Brain microvascular endothelial cell (primary cell): ENCODE measurements at places on chromosomes 7 and 10.

- DNase-seq, result no peak
These were observed 130.1 kb downstream of the TNS3 start for GRCh38 chr7:47451851-47452205.

GRCh38 chr7:78472519-78472918, 673.9 kb downstream of the PHTF2 start:
- no peak for DNase-seq

DNA sequence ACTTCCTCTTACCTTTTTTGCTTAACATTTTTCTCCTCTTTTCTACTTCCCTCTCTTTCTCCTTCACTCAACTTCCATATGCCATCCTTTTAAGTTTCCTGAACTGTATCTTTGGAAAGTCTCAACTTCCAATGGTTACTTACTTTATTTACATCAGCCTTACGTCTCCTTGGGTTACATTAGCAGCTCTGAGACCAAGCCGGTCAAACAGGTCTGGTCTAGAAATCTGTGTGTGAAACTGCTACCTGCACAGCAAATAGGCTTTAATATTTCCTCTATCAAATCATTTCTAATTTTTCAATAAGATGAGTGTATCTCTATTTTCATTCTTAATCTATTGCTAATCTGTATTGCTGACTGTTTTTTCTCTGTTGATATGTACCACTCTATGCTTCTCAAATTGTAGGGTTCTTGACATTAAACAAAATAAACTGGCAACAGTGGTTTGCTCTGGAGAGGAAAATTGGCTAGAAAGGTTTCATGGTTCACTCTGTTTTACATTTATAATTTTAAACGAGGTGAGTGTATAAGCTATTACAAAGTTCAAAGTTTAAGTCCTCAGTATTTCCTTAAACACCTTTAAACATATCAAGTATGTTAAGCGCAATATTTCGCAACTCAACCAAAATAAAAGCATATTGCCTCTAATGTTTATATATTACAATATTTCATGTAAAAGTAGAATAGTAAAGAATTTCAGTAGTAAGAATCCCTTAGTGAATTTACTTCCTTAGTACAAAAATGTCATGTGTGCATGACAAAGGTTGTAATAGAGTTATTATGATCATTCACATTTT, 3.6 kb upstream of the SEMA3C start:
- no peak for DNase-seq

- DNase-seq, result no peak
These were observed 152.1 kb downstream of the ADAM12 start for GRCh38 chr10:126235979-126236851.

DNA sequence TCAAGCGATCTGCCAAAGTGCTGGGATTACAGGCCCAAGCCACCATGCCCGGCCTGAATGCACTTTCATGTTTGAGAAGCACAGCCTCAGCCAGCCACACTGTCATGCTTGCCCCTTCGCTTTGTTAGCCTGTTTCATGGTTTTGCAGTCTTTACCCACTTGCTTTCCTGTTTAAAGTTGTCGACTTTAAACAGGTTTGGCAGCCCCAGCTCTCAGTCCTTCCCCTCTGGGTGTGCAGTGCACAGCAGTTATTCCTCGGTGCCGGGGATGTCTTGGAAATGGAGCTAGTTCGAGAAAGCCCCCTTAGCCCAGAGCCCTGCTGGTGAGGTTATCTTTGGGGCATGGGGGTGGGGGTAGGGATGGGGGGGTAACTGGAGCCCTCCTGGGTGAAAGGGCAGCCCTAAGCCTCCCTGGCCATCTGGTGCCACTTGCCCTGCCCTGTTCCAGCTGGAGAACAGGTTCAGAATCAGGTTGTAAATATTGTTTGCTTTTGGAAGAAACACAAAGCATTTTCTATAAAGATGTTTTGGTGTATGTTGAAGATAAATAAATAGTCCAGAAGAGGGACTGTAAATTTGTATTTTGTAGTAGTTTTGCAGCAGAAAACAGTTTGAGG, 14.8 kb downstream of the TSPAN14 start:
- no peak for DNase-seq

GRCh38 chr10:97921581-97922021, 72.0 kb downstream of the GOLGA7B start:
- no peak for DNase-seq

GRCh38 chr10:15521328-15521903, 150.3 kb upstream of the FAM171A1 start:
- no peak for DNase-seq

DNA sequence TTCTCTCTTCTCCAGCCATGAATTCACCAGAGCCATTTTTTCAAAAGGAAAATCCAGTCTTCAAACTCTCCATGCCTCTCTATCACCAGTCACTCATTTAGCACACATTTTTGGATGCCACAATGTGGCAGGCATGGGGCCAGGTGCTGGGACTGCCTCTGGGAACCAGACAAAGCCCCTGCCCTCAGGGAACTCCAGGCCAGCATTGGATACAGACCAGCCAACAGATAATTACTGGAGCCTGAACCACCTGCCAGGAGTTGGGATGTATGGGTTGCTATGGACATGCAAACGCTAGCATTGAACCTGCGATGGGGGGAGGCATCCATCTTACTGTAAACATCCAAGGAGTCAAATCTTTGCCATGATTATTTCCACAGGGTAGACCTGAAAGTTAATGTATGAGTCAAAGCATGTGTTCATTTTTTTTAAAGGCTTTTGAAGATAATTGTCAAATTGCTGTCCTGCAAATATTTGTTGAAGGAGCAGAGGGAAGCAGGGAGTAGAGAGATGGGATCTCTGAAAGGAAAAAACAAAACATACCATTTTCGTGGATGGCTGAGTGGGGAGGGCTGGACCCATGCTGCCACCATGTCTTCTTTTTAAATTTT, 43.2 kb downstream of the SRRM3 start:
- no peak for DNase-seq

DNA sequence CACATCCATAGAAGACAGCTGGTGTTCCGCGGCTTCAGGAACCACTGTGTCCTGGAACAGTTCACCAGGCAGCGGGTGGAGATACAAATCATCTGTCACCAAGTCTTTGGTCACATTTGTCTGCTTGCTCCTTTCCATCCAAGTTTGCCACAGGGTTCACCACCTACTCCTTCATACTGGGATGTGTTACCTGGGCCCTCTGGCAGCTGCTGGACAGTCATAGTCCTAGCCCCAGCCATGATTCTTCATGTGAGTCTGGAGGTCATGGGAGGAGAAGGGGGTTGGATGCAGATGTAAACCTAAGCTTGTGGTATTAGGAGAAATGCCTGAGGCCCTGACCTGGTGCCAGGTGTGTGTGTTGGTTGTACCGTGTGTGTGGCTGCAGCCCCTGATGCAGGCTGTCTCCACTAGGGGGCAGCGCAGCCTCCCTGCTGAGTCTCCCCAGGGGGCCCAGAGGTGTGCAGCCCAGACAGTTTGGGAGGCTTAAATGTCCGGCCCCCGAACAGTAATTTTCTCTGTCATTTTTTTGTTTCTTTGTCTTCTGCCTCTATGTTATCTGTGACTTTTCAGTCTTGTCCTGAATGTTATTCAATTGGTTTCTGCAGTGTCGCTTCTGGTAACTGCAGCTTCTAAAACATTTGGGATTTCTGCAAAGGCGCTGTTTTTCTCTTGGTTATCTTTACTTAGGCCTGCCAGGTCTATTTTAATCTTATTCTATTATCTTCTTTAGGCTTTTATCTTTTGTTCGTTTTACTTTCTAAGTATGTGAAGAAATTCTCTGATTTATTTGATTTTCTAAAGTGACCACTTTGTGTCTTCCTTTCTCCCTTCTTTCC, 14.8 kb downstream of the NPS start:
- no peak for DNase-seq

DNA sequence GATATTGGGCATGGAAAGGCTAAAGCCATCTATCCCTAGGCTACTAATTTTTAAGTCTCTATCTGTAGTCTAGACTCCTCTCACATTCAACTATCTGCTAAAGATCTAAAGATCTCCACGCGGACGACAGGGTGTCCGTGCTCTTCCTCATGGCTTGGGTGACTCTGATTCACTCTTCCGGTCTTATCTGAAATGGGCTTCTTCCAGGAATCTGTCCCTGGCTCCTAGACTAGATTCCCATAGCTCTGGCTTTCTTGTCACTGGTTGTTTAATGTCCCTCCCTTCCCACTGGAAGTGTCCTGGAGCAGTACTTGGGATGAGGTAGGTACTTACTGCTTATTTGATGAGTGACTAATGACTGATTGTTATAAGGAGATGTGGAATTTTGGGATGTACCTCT, 62.0 kb upstream of the PODXL start:
- no peak for DNase-seq

GRCh38 chr7:22662036-22662435, 65.0 kb upstream of the IL6 start:
- no peak for DNase-seq

GRCh38 chr7:122136078-122136477, 8.0 kb downstream of the AASS start:
- DNase-seq, result no peak

DNA sequence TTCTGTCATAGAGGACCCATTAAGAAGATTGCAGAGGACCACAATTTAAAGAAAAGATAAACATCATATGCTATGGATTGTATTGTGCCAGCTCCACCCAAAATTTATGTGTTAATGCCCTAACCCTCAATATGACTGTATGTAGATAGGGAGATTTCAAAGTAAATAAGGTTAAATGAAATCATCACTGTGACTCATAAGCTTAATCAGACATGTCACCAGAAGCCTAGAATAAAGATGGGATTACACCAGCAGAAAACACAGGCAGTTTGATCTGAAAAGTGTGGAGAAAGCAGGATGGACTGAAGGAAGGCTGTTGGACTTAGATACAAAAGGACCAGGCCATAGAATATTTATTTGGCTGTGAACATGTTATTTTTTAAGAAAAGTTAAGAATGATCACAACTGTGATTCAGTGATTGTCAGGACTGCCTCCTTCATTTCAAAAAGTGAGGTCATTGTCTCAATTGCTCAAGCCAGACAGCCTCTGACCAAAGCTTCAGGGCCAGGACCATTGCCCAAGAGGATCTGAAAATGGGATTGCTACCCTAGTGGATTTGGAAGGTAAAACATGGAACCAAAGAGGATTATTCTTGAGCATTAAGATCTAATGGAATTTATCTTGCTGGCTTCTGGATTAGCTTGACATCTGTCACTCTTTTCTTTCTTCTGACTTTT, 270.8 kb upstream of the POM121L12 start:
- DNase-seq, result no peak

DNA sequence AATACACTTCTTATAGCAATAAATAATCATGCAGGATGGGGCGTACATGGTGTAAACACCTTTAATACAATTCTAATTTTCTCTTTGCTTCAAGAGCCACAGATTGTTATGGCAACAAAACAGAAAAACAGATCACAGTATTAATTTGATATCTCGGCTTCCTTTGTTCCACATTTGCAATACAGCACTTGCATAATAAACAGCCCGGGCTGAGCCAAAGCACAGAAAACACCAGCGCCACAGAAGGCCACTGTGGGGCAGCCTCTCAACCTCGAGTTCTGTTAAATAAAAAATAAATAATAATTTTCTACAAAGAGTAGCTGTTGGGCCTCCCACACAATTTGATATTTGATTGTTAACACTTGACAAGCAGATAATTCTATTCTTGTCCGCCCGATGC, 255.9 kb downstream of the USP6NL start:
- DNase-seq, result no peak

- no peak for DNase-seq
These were observed 125.4 kb upstream of the PPP2R2D start for GRCh38 chr10:131775433-131775832.

GRCh38 chr7:103068414-103069403, 5.9 kb downstream of the FBXL13 start:
- no peak for DNase-seq

DNA sequence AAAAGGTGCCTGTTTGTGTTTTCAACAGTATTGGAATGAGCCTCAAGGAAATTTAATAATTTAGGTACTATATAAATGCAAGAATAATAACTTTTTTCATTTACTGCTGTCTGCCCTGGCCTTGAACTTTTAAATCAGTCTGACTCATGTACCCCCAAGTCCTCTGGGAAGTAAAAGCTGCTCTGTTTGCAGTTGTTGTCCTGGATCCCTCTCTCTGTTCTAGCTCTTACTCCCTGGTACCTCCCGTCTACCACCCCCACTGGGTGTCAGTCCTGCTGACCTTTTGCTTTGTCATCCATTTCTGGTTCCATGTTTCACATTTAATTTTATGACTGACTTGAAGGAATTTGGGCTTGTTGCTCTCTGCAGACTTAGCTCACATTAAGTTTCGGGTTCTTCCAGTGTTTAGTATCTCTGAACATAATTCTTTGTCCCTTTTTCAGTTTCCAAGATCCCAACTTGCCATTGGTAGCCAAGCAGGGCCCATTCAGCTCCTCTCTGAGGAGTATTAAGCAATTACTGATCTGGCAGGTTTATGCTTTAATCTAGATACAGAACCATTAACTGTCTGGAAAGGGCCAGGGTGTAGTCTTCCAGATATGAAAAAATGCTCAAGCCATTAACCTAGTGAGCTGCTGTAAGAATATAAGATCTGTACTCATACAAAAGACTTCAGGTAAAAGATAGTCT, 208.7 kb upstream of the FAM3C start:
- peak; percentile 91 for DNase-seq

DNA sequence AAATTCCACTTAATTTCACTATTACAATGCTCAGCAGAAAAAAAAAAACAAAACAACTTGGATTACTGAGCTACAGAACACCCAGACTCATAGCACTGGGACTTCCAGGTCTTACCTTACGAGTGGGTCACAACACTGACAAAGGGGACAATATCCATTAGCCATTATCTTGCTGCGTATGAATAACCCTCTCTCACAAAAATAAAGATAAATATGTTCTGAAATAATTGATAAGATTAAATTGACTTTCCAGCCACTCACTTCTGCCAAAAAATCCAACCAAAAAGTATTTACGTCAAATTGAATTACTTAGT, 128.7 kb downstream of the PKD1L1 start:
- DNase-seq, result no peak

- DNase-seq, result peak; percentile 81
These were observed 206.1 kb upstream of the NPSR1 start for GRCh38 chr7:34451923-34452322.

DNA sequence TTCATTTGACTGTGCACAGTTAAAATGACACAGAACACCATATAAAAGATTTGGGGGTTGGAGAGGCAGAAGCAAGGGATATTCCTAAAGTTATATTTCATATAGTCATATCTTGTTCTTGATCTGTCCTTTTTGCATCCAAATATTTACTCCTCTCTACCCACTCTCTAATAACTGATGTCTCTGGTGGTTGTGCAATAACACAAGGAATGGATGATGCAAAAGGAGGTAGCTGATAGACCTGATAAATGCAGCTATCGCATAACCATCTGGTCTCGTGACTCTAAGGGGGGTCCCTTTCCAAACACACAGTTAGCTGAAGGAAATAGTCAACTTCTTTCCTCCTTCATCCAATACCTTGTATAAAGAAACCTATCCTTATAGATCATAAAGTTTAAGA, 123.1 kb downstream of the POLR1F start:
- DNase-seq, result no peak

- DNase-seq, result no peak
These were observed 16.2 kb downstream of the SVIL start for GRCh38 chr10:29618341-29619171.

GRCh38 chr7:55325371-55325792, 39.8 kb upstream of the LANCL2 start:
- DNase-seq, result peak; percentile 92
